Neural crest cell (in vitro differentiated cells): ENCODE measurements at places on chromosomes 4 and X.

DNA sequence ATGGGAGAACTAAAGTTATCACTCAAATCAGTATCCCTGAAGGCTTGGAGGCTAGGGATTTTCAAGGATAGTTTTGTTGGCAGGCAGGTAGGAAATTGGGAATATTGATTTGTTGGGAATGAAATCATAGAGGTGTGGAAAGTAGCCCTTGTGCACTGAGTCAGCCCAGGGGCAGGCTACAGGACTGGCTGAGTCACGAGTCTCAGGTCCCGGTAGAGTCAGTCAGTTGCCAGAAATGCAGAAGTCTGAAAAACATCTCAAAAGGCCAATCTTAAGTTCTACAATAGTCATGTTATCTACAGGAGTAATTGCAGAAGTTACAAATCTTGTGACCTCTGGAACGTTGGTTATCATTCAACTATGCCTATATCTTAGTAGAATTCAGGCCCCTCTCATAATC, 153.1 kb downstream of the GC start:
- DNase-seq: no peak

DNA sequence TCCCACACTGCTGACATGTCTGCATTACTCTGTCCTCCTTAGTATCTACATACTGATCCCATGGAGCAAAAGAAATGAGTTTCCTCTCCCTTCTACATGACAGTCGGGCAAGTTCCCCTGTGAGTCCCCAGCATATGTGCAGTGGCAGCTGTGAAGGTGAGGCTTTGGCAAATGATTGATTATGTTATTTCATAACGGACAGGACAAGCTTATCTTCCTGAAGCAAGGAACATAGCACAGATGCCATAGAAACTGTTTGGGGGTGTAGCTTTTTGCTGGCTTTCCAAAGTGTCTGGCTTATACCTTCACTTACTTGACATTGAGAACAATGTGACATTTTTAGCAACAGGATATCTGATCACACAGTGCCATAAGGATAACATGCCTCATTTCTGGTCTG, 136.8 kb upstream of the PDLIM3 start:
- no peak for DNase-seq

- DNase-seq: no peak
Measured at GRCh38 chr4:100984901-100985300, 362.4 kb downstream of the PPP3CA start.

DNA sequence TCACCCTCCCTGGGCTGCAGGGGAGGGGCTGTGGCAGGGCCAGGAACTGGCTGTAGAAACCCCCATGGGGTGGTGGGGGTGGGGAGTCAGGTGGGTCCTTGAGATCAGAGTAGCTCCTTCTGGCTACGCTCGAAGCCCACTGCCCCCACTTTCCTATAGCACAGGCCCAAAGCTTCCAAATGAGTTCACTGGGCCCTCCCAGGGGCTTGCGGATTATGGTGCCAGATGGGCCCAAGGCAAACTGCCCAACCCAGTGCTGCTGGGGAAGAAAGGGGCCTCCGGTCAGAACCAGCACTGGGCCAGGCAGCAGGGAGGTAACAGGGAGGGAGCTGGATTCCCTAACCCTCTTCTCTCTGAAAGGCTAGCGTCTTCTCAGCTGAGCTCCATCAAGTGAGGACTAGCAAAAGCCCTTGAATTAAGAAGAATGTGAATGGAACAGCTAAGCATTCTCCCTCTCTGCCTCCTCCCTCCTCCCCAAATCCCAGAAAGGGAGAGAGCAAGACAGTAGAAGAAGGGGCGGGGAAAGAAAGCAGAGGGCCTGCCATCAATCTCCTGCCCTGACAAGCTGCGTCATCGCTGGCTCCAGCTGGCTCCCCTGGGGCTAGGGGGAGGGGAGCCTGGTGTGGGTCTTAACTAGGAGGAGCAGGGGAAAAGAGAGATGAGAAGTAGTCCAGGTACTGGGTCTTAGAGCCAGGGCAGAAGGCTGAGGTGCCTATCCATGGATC, 34.7 kb downstream of the FRMPD3 start:
- peak; percentile 13 for DNase-seq

GRCh38 chr4:185742766-185743165, 69.2 kb downstream of the SORBS2 start:
- no peak for DNase-seq

DNA sequence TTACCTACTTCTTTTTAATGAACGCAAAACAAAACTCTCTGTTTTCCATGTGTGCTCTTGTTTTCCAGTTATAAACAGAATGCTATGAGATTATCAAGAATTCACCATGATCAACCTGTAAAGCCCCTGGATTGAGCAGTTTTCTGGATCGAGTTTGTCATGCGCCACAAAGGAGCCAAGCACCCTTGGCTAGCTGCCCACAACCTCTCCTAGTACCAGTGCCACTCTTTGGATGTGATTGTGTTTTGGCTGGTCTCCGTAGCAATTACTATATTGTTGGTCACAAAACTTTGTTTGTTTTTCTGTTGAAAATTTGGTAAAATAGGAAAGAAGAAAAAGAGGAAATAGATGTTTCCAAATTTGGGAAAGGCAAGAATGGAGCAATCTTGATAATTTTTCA, 51.1 kb downstream of the UGT2B7 start:
- DNase-seq: no peak

DNA sequence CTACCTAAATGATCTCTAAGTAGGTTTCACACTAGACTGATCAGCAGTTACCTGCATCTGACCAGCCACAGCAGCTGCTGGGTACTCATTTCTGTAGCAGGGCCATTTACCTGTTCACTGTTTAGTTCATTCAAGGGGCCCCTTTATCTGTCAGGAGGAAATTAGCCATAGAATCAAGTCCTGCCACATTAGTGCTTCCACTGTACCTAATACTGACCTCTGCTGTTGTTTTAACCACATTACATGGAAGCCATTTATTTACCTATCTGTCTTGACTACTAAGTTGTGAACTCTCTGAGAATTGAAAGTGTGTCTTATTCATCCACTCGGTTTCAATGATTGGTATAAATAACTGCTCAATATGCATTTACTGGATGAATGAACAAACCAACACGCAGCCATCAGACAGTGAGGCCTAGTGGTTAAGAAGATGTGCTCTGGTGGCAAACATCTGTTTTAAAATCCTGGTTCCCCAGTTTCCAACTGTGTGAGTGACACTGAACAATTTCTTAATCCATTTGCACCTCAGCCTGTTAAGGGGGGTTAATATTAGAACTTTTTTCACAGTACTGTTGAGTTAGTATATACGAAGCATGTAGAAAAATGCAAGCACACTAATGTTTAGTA, 30.0 kb upstream of the ANXA5 start:
- no peak for DNase-seq

GRCh38 chr4:84573385-84574068, 9.4 kb upstream of the CDS1 start:
- DNase-seq: no peak

GRCh38 chr4:55330241-55330640, 15.8 kb upstream of the SRD5A3 start:
- DNase-seq: no peak

DNA sequence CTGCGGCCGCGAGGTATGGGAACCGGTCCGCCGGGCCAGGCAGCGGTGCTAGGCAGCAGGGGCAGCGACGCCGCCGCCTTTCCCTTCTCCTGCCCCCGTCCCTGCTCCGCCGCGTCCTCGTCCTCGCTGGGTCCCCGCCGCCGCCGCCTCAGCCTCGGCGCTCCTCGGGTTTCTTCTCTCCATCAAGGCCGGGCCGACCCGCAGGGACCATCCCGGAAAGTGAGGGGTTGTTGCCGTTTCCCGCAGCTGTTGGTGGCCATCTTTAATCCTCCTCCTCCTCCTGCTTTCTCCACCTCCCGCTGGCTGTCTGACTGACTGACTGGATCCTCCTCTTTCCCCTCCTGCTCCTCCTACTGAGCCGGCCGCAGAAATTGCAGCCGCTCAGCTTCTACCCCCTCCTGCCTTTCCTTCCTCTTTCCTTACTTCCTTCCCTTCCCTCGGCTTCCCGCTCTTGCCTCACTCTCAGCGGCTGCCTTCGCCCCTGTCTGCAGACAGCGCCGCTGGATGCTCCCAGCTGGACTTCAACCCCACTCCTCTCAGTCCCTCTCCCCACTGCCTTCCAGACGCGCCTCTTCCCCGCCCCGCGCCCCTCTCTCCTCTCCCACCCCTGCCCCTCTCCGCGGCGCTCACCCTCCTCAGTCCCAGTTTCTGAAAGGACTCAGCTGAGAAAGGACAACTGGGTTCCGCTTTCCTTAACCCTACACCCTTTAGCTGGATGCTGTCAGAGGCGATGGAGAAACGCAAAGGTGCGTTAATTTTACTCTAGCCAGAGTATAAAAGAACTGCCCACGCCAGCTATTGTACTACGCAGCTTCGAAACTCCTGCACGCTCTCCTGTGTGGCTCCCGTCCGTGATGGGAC, at the start of gene WDFY3:
TSS of gene WDFY3 (minus strand) at position 309 of the 861 bp plus-strand sequence. CDS start 106,099 bp downstream, outside the sequence.
- peak; percentile 60 for DNase-seq

DNA sequence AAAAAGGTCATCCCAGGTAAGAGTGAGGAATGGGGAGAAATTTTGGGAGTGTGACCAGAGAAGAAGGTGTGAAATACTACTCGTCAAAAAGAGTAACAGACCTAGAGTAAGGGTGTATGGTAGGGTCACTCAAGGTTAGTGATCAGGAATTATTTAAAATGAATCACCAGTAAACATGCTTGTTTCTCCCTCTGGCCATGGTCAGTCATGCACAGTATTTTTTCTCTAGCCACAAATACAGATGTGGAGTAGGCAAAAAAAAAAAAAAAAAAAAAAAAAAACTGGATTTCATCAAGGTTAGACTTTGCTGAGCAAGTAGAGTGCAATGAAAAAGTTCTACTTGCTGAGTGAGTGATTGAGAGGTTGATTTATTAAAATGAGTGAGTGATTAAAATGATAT, 34.2 kb upstream of the SLIT2 start:
- no peak for DNase-seq

- no peak for DNase-seq
Measured at GRCh38 chr4:18869166-18869565, 847.6 kb upstream of the LCORL start.

GRCh38 chrX:134167591-134168203, 69.3 kb upstream of the CCDC160 start:
- DNase-seq: no peak

- no peak for DNase-seq
Measured at GRCh38 chrX:44234541-44234940, 108.9 kb downstream of the EFHC2 start.

DNA sequence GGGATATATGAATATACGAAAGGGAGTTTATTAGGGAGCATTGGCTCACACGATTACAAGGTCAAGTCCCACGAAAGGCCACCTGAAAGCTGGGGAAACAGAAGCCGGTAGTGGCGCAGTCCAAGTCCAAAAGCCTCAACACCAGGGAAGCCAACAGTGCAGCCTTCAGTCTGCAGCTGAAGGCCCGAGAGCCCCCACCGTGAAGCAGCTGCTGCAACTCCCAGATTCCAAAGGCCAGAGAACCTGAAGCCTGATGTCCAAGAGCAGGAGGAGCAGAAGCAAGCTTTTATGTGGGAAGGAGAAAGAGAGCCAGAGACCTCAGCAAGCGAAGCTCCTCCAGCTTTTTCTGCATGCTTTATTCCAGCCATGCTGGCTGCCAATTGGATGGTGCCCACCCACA, 275.8 kb downstream of the PTTG2 start:
- no peak for DNase-seq

DNA sequence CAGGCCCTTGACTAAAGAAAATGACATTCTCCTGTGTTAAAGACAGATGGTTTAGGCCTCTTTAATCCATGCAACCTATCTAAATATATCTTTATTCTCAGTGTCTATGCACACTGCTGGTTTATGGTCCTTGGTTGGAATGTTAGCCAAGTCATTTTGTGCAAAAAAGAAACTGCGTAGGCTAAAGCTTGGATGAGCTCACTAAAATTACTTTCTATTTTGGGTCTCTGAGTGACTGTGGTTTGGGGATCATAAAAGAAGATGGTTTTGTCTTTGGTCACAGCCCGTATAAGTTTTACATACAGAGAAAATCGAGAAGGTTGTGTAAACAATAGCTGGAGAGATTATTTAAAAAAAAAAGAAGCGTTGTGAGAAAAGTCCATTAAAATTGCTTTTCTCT, 443.6 kb downstream of the UBE2NL start:
- DNase-seq: no peak

DNA sequence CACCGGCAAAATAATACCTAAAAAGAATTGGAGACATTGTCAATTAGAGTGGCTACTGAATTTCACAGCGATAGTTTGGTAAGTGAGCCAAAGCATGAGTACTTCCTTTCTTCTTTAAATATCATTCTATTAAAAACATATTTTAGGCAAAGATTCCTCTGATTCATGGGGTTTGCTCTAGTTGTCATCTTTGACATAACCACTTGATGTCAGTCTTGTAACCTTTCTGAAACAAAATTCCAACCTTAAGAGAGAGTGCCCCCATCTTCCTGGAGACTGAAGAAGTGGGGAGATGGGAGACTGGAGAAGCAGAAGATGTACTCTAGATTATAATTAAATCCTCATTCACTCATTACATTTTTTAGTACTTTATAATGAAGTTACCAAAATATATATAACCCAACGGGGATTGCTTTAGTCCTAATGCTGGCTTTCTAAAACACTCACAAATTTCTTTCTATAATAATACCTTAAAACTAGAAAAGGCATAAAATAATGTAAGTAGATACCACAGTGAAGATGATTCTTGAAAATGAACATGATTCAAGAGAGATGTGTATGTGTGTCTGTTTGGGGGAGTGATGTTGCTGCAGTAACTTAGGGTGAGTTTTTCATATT, 96.4 kb downstream of the EMCN start:
- no peak for DNase-seq

DNA sequence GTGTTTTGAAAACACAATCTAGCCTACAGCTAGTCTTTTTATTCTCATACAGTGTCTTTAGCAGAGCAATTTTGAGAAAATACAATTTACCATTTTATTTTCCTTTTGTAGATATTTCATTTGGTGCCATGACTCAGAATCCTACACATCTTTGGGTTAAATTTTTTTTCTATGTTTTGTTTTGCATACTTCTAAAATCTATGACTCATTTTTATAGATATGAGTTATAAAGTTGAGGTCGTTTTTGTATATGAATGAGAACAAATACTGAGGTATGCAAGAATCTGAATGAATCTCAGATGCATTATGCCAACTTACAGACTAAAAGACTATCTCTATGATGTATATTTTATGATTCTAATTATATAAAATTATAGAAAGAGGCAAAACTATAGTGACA, 206.5 kb upstream of the ANXA10 start:
- DNase-seq: no peak

GRCh38 chr4:102439812-102440211, 61.3 kb upstream of the NFKB1 start:
- no peak for DNase-seq

DNA sequence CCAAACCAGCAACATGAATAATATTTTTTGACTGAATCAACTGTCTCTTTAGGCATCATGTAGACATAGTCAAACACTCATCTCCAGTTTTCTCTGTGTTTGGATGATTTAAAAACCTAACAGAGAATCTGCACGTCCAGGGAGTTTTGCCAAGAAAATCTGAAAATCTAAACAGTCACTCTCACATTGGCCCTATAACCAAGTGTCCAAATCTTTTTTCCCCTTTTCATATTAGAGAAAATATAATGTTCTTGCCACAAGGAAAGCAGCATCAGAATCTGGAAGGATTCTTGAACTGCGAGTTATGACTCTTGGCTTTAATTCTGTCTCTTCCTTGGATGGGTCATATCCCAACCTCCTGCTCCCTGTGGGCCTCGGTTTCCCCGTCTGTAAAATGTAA, 8.8 kb upstream of the CHRDL1 start:
- DNase-seq: no peak
